ENCODE measurements at places on chromosomes 12 and 14. TPM values are rescaled to one million over a fixed set of nuclear protein-coding genes. Genes with fewer than 3 reads are reported as not detected.
A peak's percentile ranks its signal among the peaks of the same experiment; 100 is the strongest.

DNA sequence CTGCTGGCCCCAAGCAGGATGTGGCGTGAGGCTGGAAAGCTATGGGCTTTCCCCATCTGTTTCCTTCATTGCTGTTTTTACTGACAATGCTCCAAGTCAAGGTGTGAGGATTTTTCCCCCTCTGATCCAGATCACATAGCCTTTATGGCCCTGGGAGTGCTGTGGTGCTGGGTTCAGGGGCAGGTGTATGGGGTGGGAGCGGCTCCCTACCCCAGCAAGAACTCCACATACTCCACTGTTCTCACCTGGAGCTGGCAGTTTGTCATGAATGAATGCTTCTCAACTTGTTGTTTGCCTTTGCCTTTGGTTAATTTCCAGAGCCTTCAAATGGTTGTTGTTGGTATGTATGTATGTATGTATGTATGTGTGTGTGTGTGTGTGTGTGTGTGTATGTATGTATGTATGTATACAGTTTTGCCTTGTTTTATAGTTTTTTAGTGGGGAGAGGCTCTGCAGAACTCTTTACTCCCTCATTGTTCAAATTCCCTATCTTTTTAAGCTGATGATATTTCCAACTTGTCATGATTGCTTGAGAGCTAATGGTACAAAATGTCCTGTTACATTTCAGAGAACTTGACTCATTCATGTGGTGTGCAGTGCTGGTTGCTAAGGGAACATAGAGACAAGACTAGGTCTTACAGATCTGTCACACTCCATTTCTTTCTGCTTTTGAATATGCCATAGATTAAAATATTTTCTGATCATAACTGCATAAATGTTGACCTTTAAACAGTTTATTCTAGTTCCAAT lies 36.6 kb upstream of the ASPG start:
- DNase-seq, result no peak
- H3K4me3 ChIP-seq, result no peak overlapping the region
- H3K4me1 ChIP-seq, result no peaks in the 10 kb centered on the region

DNA sequence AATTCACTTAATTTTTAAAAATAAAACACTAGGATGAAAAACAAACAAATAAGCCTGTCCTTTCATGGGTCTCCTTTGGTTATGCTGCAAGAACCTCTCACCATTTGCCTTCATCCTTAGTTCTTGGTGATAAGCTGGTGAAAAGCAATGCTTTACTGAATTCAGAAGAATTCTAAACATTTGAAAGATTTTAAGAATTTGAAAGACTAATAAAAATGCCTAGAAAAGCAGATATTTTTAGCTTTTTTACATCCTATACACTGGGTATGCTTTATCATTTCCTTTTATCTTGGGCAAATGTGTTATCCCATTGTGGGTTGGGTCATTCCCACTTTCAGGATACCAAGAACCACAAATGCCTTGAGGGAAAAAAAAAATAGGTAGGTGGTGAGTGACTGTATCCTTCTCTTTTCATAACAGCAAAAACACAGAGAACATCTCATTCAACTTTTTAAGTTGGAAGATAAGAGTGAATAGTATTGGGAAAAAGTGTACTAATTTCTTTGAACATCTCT lies 197.1 kb upstream of the ABCD2 start:
- H3K27ac ChIP-seq, result no peak overlapping the region
- H3K36me3 ChIP-seq, result no peaks in the 10 kb centered on the region
- no peak for DNase-seq
- no peaks in the 10 kb centered on the region for H3K27me3 ChIP-seq
- H3K4me3 ChIP-seq, result no peak overlapping the region

GRCh38 chr14:88030892-88031291 lies 26.0 kb downstream of the GPR65 start:
- H3K27me3 ChIP-seq, result no peaks in the 10 kb centered on the region
- no peak overlapping the region for H3K4me3 ChIP-seq
- H3K36me3 ChIP-seq, result no peaks in the 10 kb centered on the region
- no peak for DNase-seq

- H3K27me3 ChIP-seq, result no peaks in the 10 kb centered on the region
- H3K4me3 ChIP-seq, result no peak overlapping the region
- H3K36me3 ChIP-seq, result no peaks in the 10 kb centered on the region
Observed at GRCh38 chr14:95174184-95174792, 17.0 kb upstream of the DICER1 start.

DNA sequence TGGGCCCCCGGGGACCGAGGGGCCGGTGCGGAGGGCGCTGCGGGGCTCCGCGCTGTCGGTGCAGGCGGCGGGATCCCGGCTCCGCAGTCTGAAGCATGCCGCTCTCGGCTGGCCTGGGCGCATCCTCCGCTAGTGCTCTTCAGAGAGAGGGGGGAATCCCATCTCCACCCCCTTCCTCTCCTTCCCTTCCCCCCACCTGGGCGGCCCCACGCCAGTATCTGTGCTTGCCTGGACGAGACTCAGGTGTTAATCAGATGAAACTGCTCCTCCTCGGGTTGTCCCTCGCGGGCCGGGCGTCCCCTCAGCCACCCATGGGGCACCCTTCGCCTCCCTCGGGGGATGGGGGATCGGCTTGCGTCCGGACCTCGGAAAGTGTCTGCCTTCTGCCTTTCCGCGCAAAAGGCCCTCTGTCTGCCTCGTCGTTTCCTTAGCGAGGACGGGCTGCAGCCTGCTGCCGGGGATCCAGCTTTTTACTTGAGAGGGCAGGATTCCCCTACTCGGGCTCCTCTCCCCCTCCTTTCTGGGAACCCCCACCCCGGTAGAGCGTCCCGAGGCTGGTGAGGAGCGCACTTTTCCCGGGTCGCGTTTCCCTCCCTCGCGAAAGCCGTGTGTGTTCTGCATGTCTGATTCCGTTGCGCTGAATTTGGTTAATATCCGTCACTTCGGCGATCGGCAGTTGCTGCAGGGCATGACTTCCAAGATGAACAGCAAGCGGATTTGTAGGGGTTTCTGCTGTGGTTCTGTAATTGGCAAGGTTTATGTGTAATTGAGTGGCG lies 1.1 kb downstream of the GPHN start:
- peak overlapping the region; percentile 95 for H3K27ac ChIP-seq
- H3K4me1 ChIP-seq, result peaks cover 48% of the 10 kb centered on the region
- H3K4me3 ChIP-seq, result peak overlapping the region; percentile 91
- H3K36me3 ChIP-seq, result no peaks in the 10 kb centered on the region
- peak; percentile 39 for DNase-seq

DNA sequence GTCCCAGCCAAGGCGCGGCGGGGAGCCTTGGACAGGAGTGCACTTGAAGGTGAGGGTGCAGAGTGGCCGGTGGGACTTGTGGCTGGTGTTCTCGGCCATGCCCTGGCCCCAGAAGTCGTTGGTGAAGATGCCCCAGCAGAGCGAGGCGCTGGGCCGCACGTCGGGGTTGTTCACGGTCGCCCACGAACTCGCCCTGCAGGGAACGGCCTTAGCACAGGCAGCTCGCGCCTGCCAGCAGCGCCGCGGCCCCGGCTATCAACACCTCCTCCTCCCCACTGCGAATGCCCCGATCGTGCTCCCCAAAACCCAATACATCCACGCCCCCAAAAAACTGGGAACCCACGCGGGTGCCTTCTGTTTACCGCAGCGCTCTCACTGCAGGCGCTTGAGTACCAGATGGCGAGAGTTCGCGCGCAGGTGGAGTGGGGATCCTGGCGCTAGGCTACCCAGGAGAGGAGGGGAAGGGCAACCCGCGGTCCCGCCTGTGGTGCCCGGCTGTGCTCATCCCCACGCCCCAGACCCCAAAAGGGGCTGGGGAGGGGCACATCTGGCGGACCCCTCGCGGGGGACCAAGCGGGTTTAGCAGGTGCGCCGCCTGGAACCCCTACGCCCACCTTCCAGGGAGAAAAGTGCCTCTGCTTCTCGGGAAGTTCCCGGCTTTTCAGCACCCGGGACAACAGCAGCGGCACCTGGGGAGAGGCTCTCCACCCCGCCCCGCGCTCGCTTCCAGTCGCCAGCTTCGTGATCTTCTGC lies 386.3 kb upstream of the TMTC1 start:
- no peak overlapping the region for H3K4me3 ChIP-seq
- H3K27me3 ChIP-seq, result peaks cover 28% of the 10 kb centered on the region
- no peaks in the 10 kb centered on the region for H3K36me3 ChIP-seq
- no peak overlapping the region for H3K27ac ChIP-seq
- DNase-seq, result peak; percentile 49

GRCh38 chr14:30681752-30682355 lies 59.7 kb downstream of the SCFD1 start:
- no peaks in the 10 kb centered on the region for H3K4me1 ChIP-seq
- no peak overlapping the region for H3K4me3 ChIP-seq
- no peaks in the 10 kb centered on the region for H3K27me3 ChIP-seq
- no peak overlapping the region for H3K27ac ChIP-seq
- H3K36me3 ChIP-seq, result peaks cover 41% of the 10 kb centered on the region
- DNase-seq, result no peak

GRCh38 chr14:105883066-105884005 lies 357.0 kb downstream of the TMEM121 start:
- no peak overlapping the region for H3K4me3 ChIP-seq
- DNase-seq, result peak; percentile 38
- H3K4me1 ChIP-seq, result no peaks in the 10 kb centered on the region
- H3K36me3 ChIP-seq, result no peaks in the 10 kb centered on the region

DNA sequence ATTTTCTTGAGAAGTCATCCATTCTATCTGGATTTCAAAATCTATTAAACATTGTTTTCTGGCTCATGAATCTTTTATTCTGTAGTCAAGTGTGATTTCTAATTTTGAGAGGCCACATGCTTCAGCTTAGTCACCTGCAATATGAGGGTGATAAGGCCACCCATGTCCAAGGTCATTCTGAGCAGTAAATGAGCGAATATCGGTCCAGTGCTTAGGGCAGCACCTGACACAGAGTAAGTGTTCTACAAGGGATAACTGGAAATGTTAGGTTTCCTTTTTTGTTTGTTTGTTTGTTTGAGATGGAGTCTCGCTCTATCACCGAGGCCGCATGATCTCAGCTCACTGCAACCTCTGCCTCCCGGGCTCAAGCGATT lies 34.2 kb downstream of the AACS start:
- DNase-seq, result no peak
- no peak overlapping the region for H3K27ac ChIP-seq
- no peaks in the 10 kb centered on the region for H3K4me1 ChIP-seq
- H3K4me3 ChIP-seq, result no peak overlapping the region

DNA sequence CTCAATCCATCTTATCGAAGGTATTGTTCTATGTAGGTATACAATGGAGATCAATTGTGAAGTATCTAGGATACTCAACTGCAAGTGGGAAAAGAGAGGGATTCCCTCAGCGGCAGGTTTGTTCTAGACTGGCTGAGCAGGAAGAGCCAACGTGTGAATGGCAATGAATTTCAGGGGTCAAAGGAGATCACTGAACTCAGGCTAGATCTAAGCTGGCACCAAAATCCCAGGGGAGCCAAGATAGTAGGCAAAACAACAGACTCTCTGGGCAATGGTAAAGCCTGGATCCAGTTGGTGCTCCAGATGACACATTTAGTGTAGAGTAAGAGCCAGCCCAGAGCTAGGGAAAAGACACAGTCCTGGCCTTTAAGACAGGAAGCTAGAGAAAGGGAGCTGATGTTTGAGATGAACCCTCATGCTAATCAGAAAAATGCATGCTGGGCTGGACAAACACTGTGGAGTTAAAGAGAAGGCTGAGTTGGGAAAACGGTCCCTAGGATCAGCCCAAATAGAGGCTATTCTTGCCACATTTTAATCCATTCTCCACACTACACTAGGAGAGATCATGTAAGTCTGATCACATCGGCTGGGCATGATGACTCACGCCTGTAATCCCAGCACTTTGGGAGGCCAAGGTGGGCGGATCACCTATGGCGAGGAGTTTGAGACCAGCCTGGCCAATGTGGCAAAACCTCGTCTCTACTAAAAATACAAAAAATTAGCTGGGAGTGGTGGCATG lies 45.6 kb downstream of the EFCAB11 start:
- no peaks in the 10 kb centered on the region for H3K27me3 ChIP-seq
- no peak overlapping the region for H3K4me3 ChIP-seq
- no peaks in the 10 kb centered on the region for H3K4me1 ChIP-seq
- no peak overlapping the region for H3K27ac ChIP-seq
- DNase-seq, result no peak

Gene SPTB
- total RNA-seq, result 540 TPM

Gene CCDC88C
- total RNA-seq, result 2.4 TPM

Gene TEP1
- total RNA-seq, result 44.8 TPM

Gene OAS3
- 1.5 TPM for total RNA-seq

Gene ITGA7
- 301 TPM for total RNA-seq

Gene CPNE6
- not detected for total RNA-seq

Data from psoas muscle (tissue), 8 donors.